Activated T-cell treated with anti-CD3 and anti-CD28 coated beads for 24 hours (primary cell): ENCODE measurements at places on chromosomes 7 and 10.

- no peak for DNase-seq
Measured at GRCh38 chr7:70776627-70777101, 355.3 kb upstream of the GALNT17 start.

- DNase-seq = peak; percentile 81
Measured at GRCh38 chr7:92833024-92833765, 3.2 kb downstream of the CDK6 start.

GRCh38 chr10:57898231-57898630 lies 369.5 kb downstream of the IPMK start:
- no peak for DNase-seq

- DNase-seq = peak; percentile 7
Measured at GRCh38 chr7:82677493-82677892, 233.9 kb upstream of the CACNA2D1 start.

GRCh38 chr7:68031180-68031943 lies 1034.7 kb downstream of the TYW1 start:
- DNase-seq = no peak

GRCh38 chr7:67422601-67423000 lies 426.0 kb downstream of the TYW1 start:
- no peak for DNase-seq

DNA sequence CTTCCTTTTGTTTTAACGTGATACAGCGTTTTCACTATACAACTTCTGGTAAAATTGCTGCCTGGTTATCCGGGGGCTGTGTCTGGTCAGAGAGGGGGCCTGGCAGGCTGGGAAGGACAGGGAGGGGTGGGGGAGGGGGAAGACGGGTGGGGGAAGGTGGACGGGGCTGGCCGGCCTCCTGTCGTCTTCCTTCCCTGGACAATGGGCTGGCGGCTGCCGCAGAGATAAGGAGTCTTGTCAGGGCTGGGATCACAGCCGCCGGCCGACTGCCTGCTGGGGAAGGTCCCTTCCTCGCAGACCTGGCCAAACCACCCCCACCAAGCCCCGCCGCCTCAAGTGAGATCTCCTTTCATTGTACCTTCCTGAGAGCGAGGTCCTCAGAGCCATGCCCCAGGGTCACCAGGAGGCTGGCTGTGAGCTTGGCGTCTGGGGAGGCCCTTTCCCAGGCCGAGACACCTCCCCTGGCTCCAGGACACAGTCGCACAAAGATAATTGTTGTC lies 151.2 kb upstream of the TNRC18 start:
- DNase-seq = no peak

- no peak for DNase-seq
Measured at GRCh38 chr10:76444034-76444800, 1012.8 kb downstream of the LRMDA start.

DNA sequence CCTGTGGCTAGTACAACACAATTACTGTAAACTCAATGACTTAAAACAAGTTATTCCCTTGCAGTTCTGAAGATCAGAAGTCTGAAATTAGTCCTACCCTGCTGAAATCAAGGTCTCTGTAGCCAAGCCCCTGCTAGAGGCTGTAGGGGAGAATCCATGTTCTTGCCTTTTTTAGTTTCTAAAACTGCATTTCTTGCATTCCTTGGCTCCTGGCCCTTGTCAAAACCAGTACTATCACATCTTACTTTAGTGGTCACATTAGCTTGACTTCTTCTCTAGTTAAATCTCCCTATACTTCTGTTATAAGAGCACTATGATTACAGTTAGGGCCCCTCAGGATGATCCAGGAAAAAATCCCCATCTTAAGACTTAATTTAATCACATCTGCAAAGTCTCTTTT lies 567.0 kb downstream of the GFRA1 start:
- DNase-seq = no peak

- no peak for DNase-seq
Measured at GRCh38 chr7:100432621-100433275, 3.1 kb downstream of the MEPCE start.

DNA sequence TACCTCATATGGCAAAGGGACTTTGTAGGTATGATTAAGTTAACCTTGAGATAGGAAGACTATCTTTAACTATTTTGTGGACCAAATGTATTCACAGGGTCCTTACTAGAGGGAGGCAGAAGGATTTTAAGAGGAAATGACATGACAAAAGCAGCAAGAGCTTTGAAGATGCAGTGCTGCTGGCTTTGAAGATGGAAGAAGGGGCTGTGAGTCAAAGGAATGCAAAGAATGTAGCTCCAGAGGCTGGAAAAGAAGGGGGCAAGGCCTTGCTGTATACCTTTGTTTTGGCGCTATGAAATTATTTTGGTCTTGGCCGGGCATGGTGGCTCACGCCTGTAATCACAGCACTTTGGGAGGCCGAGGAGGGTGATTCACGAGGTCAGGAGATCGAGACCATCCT lies 3.2 kb upstream of the NRBF2 start:
- no peak for DNase-seq

DNA sequence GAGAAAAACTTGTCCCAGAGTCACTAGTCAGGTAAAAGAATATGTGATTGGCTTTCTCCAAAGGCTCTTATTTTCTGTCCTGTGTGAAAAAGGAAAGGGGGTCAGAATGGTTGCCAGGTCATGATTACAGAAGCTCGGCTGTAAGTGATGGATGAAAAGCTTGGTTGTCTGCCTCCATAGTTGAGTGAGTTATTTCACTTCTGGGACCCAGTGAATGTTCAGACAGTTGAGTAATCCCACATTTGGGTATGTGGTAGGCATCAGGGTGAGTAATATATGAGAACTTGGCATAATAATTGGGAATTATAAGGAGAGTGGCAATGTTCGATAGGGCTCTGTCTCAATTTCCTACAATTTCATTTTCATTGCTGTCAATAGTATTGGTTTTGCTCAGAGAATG lies 72.5 kb downstream of the BBS9 start:
- no peak for DNase-seq

DNA sequence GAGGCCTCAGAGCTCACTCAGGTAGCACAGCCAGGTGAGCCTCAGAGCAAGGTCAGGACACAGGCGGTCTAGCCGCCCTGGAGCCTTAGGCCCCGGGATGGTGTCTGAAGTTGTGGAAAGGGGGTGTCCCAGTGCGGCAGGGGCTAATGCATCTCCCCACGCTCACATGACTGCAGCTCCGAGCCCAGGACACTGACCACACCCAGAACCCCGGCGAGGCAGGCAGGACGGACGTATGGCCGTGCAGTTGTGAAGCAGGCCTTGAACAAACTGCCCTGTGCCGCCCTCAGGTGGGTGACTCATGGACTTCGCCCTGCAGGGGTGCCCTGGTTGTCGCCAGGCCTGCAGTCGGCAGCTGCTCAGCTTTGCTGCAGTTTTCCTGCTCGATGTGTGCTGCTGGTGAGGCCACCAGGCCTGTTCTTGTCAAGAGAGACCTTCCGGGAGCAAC lies 5.0 kb upstream of the PRKAR1B start:
- no peak for DNase-seq

GRCh38 chr10:9451211-9451773 lies 1396.8 kb downstream of the GATA3 start:
- no peak for DNase-seq

DNA sequence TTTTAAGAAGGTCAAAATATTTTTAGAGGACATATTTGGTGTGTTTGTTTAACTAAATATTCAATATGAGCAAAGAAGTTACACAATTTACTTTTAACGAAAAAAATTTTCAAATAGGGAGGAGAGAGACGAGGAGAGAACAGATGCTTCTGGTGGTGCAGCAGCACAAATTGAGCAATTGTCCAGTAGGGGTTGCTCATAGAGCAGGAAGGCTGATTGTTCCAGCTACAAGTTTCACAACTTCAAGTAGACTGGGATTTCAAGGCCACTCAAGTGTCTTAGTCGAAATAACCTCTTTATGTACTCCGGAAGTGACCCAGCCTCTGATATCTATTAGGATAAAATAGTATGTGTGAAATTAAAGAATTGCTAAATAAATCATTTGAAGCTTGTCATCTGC lies 197.9 kb downstream of the HDAC9 start:
- no peak for DNase-seq

DNA sequence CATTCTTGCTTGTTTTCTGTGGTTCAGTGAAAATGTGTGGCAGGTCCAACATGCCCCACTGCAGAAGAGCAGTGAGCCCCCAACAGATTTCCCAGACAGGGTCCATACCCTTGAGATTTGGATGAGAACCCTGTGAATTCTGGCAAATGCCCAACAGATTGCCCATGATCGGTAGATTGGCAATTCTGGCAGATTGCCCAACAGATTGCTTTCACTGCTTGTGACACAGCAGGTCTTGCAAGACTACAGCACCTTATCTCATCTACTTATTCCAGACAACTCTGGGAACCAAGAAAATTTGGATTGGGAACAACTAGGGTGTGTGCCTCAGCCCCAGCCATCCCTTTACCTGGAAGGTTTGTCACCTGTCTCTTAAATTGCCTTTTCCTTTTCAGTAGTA lies 143.7 kb upstream of the COL1A2 start:
- DNase-seq = no peak

DNA sequence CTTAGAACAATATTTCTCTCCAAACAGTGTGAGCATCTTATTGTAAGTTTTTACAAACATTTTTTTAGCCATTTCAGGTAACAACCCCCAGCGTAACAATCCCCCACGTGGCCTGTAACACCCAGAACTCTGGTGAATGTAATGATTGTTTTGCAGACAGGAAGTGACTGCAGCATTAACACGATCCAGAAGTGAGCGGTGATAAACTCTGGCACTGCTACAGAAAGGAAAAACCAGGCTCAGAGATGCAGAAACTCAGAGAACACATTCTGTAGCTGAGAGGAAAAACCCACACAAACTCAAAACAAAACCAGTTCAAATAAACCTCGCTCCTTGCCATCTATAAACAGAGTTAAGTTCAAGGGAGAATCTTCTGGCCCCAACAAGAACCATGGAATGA lies 285.7 kb downstream of the FGFR2 start:
- DNase-seq = no peak

- no peak for DNase-seq
Measured at GRCh38 chr10:59383436-59383835, 21.1 kb upstream of the FAM13C start.

DNA sequence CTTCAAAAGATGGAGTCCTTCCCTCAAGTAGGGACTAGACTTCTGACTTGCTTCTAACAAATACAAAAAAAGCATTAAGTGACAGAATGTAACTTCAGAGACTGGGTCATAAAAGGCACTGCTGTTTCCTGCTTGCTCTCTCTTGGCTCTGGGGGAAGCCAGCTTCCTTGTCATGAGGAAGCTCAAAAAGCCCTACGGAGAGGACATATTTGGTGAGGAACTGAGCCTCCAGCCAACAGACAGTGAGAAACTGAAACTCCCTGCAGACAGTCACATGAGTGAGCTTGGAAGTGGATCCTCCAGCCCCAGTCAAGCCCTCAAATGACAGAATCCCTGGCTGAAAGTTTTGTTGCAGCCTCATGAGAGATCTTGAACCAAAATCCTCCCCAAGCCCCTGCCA lies 26.3 kb upstream of the SLC35G1 start:
- DNase-seq = no peak

DNA sequence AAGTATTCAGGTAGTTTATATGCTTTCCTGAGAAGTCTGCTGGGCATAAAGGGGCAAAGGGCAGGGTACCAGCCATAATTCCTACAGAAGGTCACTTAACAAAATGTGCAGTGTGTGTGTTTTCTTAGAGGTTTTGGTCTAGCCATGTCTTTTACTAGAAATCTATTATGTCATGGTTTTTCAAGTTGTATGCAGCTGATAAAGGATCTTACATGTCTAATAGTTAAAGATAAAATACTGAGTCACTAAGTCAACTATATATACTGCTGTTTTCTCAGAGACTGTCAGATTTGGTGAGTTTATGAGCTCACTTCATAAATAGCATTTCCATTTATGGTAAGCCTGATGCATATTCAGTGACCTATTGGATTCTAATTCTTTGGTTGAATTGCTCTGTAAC lies 7.7 kb downstream of the CASP2 start:
- no peak for DNase-seq

DNA sequence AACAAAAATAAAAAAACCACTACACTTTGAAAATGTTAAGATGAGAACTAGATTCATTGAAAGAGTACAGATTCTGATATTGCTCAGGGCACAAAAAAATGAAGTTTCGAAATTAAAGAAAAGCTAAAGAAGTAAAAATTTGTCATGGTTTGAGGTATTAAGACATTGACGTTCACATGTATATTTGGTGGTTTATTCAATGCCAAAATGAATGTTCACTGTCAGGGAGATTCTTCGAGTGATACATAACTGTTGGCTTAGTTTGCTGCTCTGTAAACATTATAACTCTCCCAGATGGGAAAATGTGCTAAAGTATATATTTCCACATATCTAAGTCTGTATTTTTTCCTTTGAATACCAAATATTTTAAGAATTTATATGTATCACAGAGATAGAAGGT lies 345.0 kb downstream of the SEMA3D start:
- no peak for DNase-seq

DNA sequence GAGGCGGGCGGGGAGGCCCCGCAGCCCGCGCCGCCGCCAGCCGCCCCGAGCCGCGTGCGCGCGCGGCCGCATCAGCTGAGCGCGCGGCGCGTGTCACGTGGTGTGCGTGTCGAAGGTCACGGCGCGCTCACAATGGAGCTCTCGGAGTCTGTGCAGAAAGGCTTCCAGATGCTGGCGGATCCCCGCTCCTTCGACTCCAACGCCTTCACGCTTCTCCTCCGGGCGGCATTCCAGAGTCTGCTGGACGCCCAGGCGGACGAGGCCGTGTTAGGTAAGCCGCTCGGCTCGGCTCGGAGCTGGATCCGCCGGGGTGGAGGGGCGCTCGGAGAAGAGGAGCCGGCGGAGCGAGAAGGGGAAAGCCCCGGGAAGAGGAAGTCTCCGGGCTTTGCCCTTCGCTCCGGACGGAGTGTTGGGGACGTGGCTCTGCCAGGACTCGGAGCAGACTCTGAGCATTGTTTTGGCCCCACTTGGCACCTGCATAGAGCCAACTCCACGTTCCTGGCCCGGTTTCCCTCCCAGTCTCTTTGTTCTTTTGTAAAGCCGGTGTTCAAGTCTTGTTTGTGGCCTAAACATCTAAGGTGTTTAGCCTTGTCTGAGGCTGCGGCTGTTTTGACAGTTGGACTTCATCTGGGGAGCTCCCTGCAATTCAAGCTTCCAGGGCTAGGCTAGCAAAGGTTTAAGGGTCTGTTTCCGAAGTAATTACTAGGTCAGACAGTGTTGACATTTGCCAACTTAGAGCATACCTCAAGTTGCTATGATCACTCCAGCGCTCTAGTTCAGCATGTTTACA lies at the start of gene COMMD3:
TSS of gene COMMD3 (plus strand) at position 103 of the 790 bp plus-strand sequence. CDS start at position 133, 30 bp downstream.
- peak; percentile 73 for DNase-seq

- peak; percentile 28 for DNase-seq
Measured at GRCh38 chr7:128405471-128406313, 4.1 kb downstream of the IMPDH1 start.

- DNase-seq = no peak
Measured at GRCh38 chr10:18664841-18665478, 5.7 kb downstream of the ARL5B start.

DNA sequence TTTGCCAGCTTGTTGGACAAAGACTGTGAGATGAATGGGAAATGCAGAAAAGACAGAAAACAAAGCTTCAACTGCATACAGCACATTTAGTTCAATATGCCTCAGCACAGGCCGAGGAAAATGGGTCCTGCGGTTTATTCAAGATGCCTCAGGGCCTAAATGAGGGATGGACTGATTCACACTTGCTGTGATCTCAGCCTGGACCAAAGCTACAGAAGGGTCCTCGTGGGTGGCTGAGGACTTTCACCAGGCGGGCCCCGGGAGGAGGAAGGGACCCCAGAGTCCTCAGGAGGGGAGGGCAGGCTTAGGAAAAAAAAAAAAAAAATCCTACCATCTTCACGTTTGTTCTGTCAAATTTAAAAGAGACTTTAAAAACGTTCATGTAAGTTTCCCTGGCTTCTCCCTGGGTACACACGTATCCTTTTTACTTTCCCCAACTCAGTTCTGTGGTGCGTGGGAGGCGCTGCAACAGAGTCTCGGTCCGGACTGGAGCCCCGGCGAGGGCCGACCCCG lies 624 bp upstream of the ZNF783 start:
- DNase-seq = no peak

GRCh38 chr7:113159746-113160339 lies 41.5 kb upstream of the SMIM30 start:
- no peak for DNase-seq
